ENCODE measurements at places on chromosomes 6 and 20.

GRCh38 chr20:16058268-16058667 is 515.0 kb downstream of the KIF16B start:
- no peak for DNase-seq

- no peak for DNase-seq
Measured at GRCh38 chr20:575230-575629, 31.6 kb upstream of the CSNK2A1 start.

DNA sequence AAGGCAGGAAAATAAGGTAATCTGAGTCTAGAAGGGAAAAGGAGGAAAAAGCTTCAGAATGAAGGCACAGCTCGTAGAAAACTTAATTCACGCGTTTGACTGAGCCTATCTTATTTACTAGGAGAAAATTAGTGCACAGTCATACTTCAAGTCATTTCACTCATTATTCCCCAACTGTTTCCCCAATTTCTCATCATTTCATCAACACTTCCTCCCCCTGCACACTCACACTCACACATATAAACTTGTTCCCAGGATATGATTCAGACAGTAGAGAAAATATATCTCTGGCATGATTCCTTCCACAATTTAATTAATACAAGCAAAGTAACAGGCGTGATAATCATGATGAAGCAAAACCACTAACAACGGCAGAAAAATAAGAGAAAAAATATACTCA is 94.5 kb upstream of the F13A1 start:
- DNase-seq = peak; percentile 35

- DNase-seq = no peak
Measured at GRCh38 chr6:27280540-27281000, 31.5 kb downstream of the POM121L2 start.

DNA sequence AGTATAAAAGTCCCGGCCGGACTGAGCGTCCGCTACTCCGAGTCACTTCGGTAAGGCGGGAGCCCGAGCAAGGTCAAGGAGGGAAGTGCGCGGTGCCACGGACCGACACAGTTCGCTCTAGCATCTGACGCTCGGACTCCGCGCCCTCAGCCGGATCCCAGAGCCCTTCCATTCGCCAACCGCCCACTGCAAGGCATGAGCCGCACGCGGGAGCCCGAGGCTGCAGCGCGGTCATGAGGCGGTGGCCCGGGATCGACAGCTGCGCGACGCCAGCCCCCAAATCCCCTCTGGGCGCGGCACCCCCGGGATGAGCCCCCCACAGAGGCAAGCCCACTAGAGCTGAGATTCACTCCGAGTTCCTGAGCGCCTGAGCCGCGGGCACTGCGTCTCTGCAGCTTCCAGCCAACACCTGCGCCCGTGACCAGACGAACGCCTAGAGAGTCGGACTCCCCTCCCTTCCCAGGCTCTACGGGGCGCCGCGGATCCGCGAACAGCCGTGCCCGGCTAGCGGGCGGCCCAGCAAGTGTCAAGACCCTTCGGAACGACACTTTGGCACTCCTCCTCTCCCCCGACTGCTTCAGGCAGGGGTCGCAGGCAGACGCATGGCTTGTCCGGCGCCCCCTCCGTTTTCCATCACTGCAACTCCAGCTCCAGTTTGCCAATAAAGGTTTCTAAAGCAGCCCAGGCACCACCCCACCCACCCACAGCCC is 725 bp upstream of the ISM1 start:
- DNase-seq = peak; percentile 45
